ENCODE measurements at places on chromosomes 1 and 21.

GRCh38 chr1:43799656-43800635 is 92.6 kb downstream of the ST3GAL3 start:
- DNase-seq: no peak

DNA sequence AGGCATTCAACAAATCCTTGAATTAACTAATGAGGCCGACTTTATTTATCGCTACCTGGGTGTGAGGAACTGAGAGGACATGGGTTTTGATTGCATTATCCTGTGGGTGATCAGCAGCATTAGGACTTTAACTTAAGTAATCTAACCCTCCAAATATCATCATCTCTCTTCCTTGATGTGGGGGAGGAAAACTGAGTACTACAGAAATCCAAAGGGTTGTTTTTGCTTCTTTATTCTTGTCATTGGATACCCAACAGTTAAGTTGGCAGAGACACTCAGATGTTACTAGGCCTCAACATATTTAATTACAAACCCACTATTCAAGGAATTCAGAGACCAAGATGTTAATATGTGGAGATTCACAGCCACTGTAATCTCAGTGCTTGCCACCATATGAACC is 97.4 kb upstream of the ST6GALNAC5 start:
- no peak for DNase-seq

- no peak for DNase-seq
Measured at GRCh38 chr21:34345892-34346291, 17.9 kb upstream of the KCNE2 start.

DNA sequence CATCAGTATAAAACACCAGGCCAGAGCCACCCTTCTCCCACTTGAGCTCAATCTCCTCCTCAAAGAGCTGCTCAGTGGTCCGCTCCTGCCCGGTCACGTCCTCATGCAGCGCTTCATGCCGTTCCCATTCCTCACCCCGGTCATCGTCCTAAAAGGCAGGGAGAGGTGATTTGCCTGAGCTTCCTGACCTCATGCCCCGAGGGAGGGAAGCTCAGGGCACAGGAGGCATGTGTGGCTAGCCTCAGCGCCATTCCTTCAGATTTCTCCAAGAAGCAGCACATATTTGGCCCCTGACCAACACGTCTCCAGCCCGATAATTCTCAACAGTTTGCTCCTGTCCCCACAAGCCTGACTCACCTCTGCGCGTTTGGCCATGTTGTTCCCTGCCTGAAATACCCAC is 4.2 kb upstream of the GPN2 start:
- no peak for DNase-seq

DNA sequence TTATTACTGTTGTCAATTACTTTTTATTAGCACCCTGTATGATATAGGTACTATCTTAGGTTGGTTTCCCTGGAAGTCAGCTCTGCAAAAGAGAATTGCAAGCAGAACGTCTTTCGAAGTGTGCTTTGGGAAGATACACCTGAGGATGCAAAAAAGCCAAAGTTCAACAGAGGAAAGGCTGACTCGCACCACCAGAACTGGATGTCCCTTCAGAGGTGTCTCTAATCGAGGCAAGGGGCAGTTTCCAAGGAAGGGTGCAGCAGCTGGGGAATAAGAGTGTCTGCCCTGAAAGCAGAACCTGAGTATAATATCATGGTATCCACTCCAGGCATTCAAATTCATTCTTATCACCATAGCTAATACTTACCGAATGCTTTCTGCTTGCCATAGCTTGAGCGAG is 149.6 kb downstream of the CACNA1E start:
- DNase-seq: no peak

DNA sequence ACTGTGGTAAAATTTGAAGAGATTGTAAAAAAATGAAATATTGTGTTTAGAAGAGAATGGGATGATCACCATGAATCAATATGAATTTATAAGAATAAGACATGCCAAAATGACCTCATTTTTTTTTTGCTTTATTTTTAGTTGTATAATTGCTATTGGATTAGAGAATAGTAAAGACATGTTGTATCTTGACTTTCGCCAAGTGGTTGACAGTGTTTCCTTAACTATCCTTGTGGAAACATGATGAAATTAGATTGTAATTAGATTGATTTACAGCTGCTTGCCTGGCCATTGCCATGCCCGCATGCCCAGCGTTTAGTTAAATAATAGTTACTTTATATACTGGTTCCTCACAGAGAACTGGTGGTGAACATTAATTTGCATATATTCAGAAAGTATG is 154.9 kb downstream of the MAGI3 start:
- no peak for DNase-seq

GRCh38 chr1:55555956-55556725 is 341.0 kb upstream of the USP24 start:
- DNase-seq: no peak

DNA sequence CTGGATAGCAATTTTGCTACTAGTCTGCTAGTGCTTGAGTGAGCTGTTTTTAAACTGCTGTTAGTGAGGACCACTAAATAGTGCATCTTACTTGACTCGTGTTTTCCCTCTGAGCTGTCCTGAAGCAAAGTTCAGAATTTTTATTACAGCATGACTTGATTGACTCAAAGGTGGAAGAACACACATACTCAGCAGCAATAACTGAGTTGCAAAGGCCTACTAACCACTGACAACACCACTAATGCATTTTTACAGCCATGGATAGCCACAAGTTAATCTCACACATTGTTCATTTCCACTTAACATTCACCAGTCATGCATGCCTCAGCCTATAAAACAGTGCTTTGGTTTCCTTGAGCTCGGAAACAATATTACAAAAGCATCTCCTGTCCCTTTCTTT is 148.7 kb downstream of the RUNX1 start:
- no peak for DNase-seq

- DNase-seq: no peak
Measured at GRCh38 chr1:239363930-239364329, 22.4 kb upstream of the CHRM3 start.

DNA sequence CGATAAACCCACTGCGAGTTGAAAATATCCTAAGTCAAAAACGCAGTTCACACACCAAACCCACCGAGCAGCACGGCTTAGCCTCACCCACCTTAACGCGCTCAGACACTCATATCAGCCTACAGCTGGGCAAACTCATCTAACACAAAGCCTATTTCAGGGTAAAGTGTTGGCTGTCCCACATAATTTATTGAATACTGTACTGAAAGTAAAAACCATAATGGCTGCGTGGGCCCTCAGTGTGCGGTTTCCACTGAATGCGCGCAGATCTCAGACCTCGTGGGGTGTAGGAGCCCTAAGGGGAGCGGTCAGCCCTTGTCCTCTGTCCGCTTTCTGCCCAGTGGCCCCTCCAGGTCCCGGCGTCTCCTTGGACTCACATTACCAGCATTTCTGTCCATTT is 157.6 kb upstream of the ARHGEF16 start:
- DNase-seq: no peak

DNA sequence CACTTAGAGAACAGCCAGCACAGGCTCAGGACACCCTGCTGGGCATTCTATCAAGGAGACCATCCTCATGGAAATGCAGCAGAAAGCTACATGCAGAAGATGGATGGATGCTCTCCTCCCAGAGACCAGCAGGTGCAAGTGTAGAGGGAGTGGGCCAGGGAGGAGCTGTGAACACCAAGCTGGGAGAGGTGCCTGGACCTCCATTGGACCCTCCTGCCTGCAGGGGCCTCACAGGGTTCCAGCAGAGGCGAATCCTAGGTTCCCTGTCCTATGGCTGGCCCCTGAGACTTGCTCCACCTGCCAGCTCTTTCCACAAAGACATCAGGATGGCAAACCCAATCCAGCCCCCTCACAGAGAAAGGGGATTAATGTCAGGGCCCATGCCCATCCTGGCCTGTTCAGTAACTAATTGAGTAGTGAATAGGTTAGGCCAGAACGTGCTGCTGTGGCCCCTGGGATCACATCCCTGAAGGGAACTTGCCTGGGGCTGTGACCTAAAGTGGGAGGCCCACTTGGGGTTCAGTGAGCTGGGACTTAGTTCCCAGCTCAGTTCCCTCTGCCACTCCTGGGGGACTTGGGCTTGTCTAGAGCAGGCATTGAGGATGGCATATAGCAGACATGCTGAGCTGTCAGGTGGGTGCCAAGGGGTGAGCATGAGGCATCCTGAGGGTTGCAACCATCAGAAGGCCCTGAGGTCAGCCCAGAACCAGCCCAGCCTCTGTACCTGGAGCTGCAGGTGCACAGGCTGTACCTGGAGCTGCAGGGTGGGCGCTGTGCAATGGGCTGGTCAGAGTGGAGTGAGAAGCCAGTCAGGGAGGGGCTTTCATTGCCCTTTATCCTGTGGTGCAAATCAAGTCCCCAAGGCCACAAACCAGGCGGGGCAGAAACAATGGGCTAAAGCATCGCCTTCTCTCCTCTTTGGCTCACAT is 22.9 kb upstream of the ZNF678 start:
- no peak for DNase-seq

- no peak for DNase-seq
Measured at GRCh38 chr1:208909011-208909984, 665.1 kb upstream of the PLXNA2 start.

DNA sequence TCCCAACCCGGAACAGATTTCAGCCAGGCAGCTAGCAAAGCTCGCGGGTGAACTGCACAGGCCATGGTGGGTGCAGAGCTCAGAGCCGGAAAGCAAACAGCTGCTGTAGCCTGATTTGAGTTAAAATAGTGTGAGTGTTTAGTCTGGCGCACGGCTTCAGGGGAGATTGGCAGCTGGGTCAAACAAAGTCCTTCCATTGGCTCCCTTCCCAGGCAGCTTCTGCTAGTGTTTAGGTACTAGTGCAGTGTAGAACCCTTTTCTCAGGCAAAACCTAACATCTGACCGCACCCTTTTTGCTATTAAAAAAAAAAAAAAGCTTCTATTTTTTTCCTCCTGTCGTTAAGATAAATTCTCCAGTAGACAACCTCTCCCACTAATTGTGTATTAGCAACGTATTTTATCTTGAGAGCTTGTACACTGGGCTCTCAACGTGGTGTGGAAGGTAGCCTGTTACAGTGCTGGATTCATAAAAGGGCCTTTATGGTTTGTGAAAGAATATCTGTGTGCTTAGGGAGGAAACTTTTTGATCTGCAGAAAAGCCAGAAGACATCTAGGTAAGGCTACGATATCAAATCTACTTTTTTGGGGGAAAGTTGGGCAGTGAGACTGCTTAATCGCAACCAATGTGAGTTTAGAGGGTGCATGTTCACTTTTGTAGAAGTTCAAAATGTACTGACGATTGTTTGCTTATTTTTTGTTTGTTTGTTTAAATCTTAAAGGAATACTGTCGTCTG is 689.6 kb downstream of the USP25 start:
- DNase-seq: peak; percentile 70

GRCh38 chr1:21724098-21724497 is 54.9 kb upstream of the RAP1GAP start:
- DNase-seq: no peak

DNA sequence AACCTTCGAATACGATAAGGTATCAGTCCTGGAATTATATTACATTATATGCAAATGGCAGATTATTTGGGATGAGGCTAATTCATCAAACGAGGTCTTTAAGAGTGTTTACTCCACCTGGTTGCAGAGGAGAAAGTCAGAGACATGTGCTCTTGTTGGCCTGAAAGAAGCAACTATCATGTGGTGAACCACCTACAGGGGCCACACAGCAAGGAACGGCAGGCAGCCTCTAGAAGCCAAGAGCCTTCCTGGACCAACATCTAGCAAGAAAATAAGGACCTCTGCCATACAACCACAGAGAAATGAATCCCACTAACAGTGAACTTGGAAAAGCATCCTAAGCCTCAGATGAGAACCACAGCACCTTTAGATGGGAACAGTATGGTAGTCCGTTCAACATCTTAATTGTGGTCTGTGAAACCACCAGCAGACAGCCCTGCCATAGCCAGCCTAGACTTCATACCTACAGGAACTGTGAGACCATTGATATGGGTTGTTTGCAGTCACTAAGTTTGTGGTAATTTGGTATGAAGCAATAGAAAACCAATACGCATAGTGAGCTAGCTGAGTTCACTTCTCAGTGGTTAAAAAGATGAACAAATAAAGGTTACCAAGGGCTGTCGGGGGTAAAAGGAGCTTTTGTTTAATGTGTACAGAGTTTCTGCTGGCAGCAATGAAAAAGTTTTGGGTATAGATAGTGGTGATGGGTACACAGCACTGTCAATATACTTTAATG is 345.7 kb upstream of the RUNX1 start:
- no peak for DNase-seq

- no peak for DNase-seq
Measured at GRCh38 chr1:64933296-64934070, 32.9 kb downstream of the JAK1 start.

- no peak for DNase-seq
Measured at GRCh38 chr1:213996320-213997037, 8.7 kb downstream of the PROX1 start.

DNA sequence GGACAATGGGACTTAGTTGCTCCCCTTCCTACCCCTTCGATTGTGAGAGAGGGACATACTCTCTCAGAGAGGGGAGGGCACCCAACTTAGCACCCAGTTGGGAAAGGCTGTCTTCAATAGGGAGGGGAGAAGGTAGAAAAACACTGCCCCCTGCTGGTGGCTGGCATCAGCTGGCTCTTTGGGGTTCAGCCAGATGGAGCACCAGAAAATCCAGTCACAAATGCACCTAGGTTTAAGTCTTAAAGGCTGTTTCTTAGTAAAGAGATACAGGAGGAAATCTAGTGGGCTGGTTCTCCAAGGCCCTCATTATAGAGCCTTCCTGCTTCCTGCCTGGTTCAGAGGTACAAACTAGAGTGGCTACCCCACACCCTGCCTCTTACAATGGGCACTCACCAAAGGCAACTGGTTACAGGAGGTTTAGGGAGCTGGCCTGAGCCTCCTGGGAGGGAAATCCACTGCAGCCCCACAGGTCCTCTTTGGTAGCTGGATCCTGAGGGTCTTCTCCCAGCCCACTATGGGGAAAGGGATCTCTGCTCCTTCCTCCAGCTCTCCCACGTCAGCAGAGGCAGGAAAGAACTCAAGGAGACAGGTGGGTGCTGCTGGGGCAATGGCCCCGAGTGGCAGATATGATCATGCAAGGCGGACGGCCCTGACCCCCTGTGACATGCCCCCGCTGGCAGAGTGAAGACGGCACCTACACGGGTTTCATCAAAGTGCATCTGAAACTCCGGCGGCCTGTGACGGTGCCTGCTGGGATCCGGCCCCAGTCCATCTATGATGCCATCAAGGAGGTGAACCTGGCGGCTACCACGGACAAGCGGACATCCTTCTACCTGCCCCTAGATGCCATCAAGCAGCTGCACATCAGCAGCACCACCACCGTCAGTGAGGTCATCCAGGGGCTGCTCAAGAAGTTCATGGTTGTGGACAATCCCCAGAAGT is 28.3 kb downstream of the EIF2D start:
- DNase-seq: peak; percentile 69

- no peak for DNase-seq
Measured at GRCh38 chr1:19689085-19689757, 24.5 kb downstream of the HTR6 start.
